ENCODE measurements at places on chromosomes 1 and 21. TPM values are rescaled to one million over a fixed set of nuclear protein-coding genes. Genes with fewer than 3 reads are reported as not detected.

CYP4Z1 gene
- total RNA-seq, result 1.2 TPM

GRCh38 chr1:52102336-52103013 lies 39.4 kb upstream of the ZFYVE9 start:
- no peak for DNase-seq

GRCh38 chr1:56806804-56807203 lies 12.4 kb downstream of the FYB2 start:
- no peak for DNase-seq

IQCC gene
- not detected for total RNA-seq

GRCh38 chr1:60978421-60979357 lies 103.7 kb upstream of the NFIA start:
- no peak for DNase-seq

DNA sequence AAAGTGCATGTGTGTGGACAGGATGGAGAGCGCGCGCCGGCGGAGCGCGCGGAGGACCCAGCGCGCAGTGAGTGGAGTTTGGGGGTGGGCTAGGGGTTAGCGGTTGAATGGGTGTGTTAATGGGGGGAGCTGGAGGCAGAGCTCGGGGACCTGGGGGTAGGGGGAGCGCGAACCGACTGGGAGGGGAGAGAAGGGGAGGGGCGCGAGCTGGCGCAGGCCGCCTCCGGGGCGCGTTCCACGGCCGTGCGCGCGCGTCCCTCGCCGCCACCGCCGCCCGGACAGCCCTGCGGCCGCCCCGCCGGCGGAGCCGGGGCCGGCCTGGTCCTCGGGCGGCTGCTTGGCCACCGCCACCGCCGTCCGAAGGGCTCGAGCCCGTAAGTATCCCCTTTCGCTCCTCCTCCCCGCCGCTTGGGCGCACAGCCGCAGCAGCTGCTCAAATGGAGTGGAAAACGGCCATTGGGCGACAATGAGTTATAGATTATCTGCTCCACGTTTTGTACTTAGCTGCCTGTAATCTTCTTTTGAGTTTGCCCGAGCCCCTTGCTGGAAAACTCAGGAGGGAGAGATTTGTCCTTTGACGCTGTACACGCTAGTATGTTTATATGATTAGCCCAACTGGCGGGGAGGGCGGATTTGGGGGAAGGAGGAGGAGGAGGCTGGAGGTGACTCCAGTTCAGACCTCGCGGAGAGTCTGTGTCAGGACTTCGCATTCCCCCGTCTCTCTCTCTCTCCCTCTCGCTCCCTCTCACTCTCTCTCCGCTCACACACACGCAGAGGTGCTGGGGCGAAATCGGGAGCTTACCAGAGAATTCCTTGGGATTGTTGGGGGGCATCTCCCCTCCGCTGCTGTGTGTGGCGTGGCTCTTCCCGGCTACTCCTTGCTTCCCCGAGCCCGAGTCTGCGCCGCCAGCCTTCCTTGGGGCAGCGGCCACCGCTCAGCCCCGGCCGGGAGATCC lies at the start of gene ADGRL2:
Gene ADGRL2 (plus strand): TSS at position 240 of the 956 bp plus-strand sequence. CDS start 36,051 bp downstream, outside the sequence.
- DNase-seq, result peak; percentile 96

DNA sequence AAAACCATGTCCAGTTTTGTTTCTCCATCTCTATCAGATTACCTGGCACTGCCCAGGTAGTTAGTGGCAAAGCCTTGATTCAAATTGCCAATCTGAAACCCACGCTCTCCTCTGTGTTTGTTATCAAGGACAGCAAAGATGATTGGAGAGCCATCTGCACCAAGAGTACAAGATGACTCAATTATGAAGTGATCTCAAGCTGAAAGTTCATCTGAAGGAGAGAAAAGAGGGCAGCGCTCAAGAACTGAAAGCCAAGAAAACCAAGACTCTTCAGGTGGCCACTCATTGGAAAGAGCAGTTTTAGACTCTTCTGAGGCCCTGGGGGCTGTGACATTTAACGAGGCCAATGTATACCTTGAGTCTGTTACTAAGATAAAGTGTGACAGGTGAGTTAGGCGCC lies 13.8 kb downstream of the RXRG start:
- DNase-seq, result no peak

BTF3L4 gene
- total RNA-seq, result 24.3 TPM

TTC34 gene
- total RNA-seq, result under 0.01 TPM

HSD3B2 gene
- total RNA-seq, result 10.1 TPM
